ENCODE measurements at places on chromosomes 1 and 21.

- no peak for DNase-seq
These were observed 14.9 kb downstream of the CREG1 start for GRCh38 chr1:167538657-167539056.

DNA sequence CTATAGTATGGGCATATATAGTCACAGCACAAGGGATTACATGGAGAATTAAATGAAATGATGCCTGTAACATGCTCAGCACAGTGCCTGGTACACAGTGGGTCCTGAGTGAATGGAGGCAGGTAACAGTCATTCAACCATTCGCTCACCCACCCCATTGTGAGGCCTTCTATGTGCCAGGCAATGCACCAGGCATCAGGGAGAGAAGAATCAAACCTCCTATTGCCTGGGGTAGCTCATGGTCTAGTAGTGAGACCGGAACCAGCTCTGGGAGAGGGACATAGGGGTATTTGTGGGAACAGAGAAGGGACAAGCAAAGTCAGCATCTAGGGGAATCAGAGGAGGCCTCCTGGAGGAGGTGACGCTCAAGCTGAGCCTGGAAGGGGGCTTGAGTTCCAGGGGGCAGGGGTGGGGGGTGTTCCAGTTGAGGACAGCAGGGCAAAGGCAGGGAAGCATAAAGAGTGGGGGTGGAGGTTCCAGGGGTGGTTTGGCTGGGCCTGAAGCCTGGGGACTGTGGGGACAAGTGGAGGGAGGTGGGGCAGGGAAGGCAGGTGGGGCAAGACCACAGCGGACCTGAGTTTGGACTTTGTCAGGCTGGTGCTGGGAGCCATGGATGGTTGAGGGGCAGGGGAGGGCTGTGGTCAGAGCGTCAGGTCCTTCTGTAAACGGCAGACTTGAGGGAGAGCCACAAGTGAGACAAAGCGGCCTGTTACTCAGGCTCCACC lies 591.6 kb downstream of the PTPRU start:
- no peak for DNase-seq

DNA sequence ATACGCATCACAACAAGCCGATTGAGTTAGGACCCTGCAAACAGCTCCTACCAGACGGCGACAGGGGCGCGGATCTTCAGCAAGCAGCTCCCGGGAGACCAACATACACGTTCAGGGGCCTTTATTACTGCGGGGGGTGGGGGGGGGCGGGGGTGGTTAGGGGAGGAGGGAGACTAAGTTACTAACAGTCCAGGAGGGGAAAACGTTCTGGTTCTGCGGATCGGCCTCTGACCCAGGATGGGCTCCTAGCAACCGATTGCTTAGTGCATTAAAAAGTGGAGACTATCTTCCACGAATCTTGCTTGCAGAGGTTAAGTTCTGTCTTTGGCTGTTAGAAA lies 162.0 kb downstream of the RUNX1 start:
- peak; percentile 31 for DNase-seq

GRCh38 chr1:151147665-151148064 lies 1.2 kb upstream of the SEMA6C start:
- DNase-seq, result no peak

- no peak for DNase-seq
These were observed 34.4 kb downstream of the MRPL39 start for GRCh38 chr21:25572861-25573310.

GRCh38 chr1:54887665-54888071 lies 673 bp upstream of the DHCR24 start:
- DNase-seq, result peak; percentile 49

DNA sequence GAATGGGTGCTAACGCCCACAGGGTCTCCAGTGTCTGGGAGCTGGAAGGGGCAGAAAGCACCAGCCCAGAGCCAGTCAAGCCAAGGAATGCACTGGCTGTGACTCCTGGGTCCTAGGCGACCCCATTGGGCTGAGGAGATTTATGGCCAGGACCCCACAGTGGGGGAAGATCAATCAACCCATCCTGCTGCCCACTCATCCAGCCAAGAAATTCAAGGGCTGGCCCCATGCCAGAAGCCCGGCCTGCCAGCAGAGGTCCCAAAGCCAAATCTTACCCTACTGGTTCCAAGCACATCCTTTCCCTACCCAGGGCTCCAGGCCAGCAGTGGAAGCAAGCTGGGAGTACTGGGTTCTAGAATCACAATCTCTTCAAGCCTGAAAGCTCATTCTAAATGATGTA lies 6.8 kb upstream of the PDZK1IP1 start:
- no peak for DNase-seq

GRCh38 chr1:158140764-158141192 lies 39.9 kb upstream of the CD1D start:
- no peak for DNase-seq

DNA sequence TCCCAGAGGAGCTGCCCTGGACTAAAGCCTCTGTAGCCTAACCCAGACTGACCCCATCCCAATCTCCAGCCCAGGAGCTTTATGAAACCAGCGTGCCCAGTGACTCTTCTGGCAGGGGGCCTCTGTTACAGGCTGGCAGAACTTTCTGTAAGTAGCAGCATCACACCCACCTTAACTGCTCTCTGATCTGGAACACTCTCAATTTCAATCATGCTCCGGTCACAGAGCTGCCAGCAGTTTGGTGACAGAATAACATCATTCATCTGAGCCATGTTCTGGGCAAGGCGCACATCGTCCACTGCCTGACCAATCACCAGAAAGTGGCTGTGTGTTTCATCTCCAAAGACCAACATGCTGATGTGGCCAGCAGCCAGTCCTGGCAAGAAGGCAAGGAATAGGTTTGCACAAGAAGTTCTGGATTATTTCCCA lies 14.7 kb downstream of the ADCY10 start:
- no peak for DNase-seq

GRCh38 chr1:35726450-35727433 lies 8.1 kb upstream of the C1orf216 start:
- peak; percentile 24 for DNase-seq

DNA sequence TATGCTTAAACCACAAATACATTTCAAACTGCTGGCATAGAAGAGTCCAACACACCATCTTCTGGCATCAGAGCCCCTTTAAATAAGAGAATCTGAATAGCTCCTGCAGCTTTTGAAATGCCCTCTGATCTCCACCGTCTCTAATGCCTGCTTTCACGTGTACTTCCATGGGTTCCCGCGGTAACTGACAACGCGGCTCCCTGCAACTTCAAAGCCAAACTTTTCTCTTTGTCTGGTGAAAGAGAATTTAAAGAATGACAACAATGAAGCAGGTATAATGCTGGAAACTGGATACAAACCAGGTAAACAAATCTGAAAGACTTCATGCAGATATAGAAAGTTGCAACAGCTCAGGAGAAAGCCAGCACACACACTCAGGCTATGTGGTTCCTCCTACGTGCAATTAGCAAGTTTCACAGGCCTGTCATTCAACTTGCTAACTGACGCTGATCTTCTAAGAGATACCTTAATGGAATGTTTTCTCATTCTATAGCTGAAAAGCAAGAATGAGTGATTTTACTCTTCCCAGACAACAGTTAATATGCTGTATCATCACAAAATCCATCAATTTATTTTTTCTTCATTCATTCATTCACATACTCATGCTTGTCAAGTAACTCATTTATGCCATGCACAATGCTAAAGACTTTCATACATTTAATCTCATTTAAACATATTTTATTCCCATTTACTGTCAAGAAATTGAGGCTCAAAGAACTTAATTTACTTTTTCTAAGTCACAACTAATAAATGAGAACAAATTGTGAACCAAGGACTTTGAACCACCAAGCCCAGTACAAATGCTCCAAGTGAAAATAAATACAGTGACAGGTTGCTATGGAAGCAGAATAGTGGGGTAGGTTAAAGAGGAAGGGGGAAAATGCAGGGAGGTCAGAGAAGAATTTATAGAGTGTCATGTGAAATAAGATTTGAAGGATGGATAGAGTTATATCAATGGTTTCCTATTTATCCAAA lies 202.7 kb upstream of the SNX7 start:
- DNase-seq, result no peak
